ENCODE measurements at places on chromosomes 6 and 20. TPM values are rescaled to one million over a fixed set of nuclear protein-coding genes. Genes with fewer than 3 reads are reported as not detected.

Gene BPI
- not detected for total RNA-seq

Gene C20orf141
- total RNA-seq: not detected

Gene RGS19
- 10.5 TPM for total RNA-seq

Gene PCK1
- 1.2 TPM for total RNA-seq

Gene ZNF311
- total RNA-seq: 1.5 TPM

Gene TRIM38
- 11.5 TPM for total RNA-seq

Gene MYLK4
- total RNA-seq: 1.1 TPM

Gene ZSCAN23
- 8.2 TPM for total RNA-seq

Gene WFDC10B
- not detected for total RNA-seq

Gene NRSN1
- total RNA-seq: not detected

Gene PDE10A
- 25.9 TPM for total RNA-seq

Gene COL11A2
- total RNA-seq: 0.68 TPM

- no peak for DNase-seq
Measured at GRCh38 chr20:43188861-43189553, 699 bp downstream of the PTPRT start.

DNA sequence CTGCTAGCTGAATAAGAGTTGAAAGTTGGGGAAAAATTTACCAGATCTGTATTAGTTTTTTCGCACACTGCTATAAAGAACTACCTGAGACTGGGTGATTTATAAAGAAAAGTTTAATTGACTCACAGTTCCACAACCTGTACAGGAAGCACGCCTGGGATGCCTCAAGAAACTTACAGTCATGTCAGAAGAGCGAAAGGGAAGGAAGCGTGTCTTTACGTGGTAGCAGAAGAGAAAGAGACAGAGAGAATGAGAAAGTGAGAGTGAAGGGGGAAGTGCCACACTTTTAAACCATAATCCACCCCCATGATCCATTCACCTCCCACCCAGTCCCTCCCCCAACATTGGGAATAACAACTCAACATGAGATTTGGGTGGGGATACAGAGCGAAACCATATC lies 79.6 kb downstream of the KHDC1L start:
- DNase-seq: no peak

- DNase-seq: peak; percentile 85
Measured at GRCh38 chr6:7147051-7147671, 39.4 kb downstream of the RREB1 start.

GRCh38 chr20:60586269-60587050 lies 628.2 kb downstream of the CDH26 start:
- DNase-seq: peak; percentile 6

DNA sequence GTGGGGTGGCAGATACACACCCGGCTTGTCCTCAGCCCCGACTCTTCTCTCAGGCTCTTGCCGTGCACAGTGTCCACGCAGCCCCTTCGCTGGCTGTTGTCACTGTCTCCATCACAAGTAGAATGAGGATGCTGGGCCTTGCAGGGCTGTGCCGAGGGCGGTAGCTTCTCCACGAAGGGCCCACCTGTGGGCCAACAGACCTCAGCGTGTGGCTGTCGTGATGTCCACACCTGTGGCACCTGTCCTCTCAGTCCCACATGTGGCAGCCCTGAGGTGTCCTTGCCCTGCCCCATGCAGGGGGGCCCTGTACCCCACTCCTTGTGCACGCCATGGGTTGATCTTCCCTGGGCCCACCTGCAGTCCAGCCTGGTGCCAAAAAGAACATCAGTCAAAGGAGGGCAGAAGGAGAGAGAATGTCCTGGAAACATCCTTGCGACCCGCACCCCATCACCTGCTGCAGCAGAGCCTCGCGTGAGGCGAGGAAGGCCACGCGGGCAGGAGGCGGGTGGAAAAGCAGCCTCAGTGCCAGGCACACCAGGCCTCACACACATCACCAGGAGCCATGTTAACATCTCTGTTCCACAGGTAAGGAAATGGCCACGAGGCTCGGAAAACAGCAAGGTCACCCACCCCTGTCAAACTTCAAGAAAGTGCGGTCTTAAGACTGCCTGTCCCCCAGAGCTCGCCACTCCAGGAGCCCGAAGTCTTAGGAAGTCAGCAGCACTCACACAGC lies 22.3 kb upstream of the AFDN start:
- DNase-seq: no peak

DNA sequence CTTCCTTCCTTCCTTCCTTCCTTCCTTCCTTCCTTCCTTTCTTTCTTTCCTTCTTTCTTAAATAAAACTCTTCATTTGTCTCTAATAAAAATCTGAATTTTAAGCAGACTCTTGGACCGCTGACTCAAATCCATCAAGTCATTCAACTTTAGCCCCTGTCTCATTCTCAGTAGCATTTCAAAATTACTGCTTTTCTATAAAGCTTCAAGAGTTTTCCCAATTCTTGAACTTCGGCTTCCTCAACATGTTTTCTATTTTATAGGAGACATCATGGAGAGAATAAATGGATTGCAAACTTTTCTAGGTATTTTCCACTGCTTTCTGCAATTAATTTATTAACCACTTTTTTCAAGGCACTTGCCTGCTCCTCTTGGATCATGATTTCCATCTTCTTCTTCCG lies 497.1 kb upstream of the GJE1 start:
- DNase-seq: no peak

- DNase-seq: no peak
Measured at GRCh38 chr6:44558832-44559251, 171.3 kb downstream of the CDC5L start.

GRCh38 chr20:56691325-56691998 lies 62.4 kb downstream of the TFAP2C start:
- no peak for DNase-seq

GRCh38 chr6:33947047-33947446 lies 143.2 kb upstream of the MLN start:
- DNase-seq: no peak

DNA sequence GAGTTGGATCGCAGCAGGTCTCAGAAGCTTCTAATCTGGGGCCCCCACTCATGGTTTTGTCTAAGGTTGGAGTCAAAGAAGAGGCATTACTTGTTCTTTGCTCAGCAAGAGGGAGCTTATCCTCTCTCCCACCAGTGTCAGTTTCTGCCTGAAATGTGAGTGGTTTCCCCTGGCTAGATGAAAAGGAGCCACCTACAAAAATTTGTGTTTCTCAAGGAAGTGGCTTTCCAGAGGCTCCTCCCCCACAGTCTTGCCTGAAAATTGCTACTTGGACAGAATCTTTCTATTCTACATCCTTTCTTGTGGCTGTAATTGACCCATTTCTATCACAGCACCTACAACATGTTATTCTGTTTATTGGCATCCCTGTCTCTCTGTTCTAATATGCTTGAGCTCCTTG lies 37.9 kb downstream of the SCML4 start:
- DNase-seq: no peak

GRCh38 chr6:45830441-45831139 lies 185.1 kb downstream of the CLIC5 start:
- no peak for DNase-seq

GRCh38 chr6:31467151-31467550 lies 30.8 kb upstream of the MICB start:
- no peak for DNase-seq

- DNase-seq: no peak
Measured at GRCh38 chr6:46772762-46773161, 20.4 kb upstream of the MEP1A start.

DNA sequence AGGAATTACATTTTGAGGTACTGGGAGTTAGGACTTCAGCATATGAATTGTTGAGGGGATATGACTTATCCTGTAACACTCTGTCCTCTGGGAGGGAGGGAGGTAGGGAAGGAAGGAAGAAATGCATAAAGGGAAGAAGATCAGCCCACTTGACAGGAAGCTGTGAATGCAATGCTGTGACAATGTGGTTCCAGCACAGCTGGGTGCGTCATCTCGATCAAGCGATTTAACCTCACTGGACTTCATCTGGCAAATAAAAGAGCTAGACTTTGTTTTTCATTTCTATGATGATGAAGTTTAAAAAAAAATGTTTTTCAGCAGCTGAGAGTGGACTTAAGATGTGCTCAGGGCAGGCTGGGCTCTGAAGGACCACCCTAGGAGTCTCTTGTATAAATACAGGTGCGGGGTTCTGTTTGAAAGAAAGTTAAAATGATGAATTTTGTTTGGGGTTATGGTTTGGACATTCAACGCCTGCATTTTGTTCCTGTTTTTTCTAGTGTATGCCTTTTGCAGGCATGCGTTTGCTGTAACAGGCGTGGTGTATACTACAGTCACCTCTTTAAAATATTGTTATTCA lies 178.1 kb downstream of the RIMS1 start:
- DNase-seq: no peak

DNA sequence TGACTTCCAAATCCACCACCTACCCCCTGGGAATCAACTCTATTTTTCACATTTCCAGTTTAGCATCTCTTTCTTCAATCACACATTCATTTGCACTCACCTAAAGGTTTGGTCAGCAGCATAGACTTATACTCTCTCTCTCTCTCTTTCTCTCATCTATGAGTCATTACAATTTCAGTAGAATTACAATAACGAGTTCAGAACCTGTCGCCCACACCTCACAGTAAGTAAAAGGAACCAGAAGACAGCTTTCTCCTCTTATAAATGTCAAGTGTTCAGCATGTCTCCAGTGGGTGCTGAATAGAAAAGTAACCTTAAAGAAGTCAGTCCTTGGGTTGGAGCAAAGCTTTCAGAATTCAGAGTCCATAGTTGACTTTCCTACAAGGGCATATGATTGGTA lies 1.1 kb upstream of the PHACTR1 start:
- no peak for DNase-seq

DNA sequence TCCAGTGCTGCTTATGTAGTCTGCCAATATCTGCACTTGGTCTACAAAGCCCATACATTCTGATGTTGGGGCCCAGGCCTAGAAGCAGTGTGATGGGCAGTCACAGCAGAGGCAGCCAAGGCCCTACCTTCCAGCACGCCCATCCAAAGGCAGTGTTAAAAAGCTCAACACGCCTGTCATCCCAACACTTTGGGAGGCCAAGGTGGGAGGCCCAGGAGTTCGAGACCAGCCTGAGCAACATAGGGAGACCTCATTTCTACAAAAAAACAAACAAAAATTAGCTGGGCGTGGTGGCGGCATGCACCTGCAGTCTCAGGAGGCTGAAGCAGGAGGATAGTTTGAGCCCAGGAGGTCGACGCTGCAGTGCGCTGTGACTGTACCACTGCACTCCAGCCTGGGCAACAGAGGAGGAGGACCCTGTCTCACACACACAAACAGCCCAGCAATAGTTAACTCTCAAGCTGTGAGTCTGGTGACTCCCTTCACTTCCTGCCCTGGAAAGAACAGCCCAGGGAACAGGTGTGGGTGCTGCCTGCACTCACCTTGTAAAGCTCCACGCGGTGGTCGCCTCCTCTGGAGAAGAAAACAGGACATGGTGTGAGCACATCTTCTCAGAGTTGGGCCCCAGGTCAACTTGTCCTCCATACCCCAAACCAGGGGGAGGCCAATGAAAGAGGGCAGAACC lies 68.8 kb downstream of the PYGB start:
- DNase-seq: peak; percentile 0

GRCh38 chr6:169508452-169508851 lies 193.4 kb downstream of the WDR27 start:
- no peak for DNase-seq

DNA sequence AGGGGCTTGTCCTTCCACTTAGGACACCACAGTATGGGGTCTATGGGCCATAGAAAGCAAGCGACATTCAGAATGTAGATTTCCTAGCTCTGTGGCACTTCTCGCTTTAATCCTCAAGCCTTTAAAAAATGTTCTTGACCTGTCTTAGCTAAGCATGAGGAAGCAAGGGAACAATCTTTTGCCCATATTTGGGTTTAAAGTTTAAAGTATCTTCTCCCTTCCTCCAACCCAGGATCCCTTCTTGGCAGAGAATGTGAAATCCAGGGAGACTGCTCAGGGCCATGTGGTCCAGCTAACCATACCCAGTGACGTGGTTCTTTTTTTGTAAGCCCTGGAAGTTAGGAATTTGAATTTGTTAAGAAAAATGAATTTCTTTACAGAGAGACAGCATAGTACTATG lies 289.9 kb downstream of the BTBD9 start:
- DNase-seq: no peak

- no peak for DNase-seq
Measured at GRCh38 chr6:117506180-117506835, 23.8 kb downstream of the DCBLD1 start.

DNA sequence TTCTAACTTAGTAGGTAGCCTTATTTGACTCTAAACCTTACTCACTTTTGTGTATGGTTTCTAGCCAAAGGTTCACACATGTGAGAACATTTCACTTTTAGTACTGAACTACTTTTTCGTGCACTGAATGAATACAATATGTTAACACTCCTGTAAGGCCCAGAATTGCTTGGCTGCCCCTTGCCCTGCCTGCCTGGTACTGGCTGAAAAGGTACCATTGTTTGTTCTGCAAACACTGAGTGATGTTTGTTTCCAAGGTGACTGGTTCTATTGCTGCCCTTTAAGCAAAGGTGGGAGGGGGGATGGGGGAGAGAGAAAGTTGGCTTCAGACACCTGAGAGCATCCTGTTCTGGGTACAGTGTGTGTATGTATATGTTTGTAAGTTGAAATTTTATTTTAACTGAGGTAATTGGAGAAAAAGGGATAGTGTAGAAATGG lies 31.2 kb downstream of the RREB1 start:
- DNase-seq: peak; percentile 47

DNA sequence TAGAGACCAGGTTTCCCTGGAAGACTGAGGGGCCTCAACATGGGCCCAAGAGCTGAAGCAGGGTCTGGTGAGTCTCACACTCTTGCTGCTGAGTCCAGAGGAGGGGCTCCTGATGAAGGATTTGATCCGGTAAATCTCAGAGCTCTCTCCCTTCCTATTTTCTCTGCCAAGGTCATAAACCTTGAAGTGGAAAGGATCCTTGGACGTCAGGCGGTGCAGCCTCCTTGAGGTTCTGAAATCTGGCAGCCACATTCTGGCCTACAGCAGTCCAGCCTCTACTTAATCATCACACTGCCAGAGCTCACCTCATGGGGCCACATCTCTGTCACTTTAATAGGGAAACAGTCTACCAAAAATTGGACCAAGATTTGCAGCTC lies 24.0 kb downstream of the ACSS1 start:
- peak; percentile 70 for DNase-seq

- DNase-seq: no peak
Measured at GRCh38 chr6:109389650-109390274, 7.5 kb upstream of the CD164 start.

DNA sequence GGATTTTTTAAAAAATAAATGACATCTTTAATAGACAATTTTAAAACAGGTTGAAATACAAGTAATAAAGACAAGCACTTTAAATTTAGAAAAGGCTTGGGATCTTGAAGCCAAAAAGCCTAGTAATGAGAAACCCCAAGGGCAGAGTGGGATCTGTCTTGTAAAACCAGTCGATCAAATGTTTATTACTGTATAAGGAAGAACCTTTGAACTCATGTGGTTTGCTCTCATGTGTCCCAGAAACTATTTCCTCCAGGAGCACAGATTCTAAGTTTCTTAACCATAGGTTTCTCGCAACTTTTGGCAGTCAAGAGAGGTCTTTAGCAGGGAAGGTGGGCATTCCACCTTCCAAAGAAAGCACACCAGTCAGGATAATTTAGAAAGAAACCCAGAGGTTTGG lies 541.7 kb upstream of the BTBD3 start:
- DNase-seq: no peak
